ENCODE measurements at places on chromosomes 4 and X.

DNA sequence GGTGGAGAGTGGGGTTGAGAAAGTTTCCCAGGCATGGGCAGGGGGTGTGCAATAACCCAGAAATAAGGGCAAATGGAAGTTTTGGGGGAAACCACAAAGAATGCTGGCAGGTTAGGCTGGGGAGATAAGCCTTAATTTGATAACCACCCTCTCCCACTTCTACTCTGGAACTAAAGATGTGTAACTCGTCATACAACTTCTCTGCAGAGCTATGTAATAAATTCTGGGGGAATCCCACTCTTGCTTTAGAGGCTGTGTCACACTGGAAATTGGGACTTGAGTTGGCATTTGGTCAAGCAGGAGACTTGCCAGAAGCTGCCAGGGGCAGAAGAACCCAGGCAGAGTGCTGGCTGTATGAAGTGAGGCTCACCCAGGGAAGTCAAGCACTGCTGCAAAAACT lies 170.9 kb upstream of the CPEB2 start:
- DNase-seq, result peak; percentile 64

DNA sequence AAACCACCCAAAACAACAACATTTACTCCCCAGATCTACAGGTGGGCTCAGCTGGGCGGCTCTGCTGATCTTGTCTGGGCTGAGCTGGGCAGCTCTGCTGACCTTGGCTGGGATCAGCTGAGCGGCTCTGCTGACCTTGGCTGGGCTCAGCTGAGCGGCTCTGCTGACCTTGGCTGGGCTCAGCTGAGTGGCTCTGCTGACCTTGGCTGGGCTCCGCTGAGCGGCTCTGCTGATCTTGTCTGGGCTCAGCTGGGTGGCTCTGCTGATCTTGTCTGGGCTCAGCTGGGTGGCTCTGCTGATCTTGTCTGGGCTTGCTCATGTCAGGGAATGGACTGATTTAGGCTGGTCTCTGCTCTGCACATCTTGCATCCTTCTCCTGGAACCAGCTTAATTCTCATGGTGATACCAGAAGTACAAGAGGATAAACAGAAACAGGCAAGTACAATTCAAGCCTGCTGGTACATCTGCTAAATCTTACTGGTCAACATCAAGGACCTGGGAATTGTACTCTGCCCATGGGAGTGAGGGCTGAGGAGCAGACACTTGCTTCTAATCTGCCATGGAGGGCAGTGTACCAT lies 248.5 kb upstream of the PSAPL1 start:
- DNase-seq, result no peak

GRCh38 chr4:114062499-114062898 lies 83.1 kb upstream of the ARSJ start:
- no peak for DNase-seq

DNA sequence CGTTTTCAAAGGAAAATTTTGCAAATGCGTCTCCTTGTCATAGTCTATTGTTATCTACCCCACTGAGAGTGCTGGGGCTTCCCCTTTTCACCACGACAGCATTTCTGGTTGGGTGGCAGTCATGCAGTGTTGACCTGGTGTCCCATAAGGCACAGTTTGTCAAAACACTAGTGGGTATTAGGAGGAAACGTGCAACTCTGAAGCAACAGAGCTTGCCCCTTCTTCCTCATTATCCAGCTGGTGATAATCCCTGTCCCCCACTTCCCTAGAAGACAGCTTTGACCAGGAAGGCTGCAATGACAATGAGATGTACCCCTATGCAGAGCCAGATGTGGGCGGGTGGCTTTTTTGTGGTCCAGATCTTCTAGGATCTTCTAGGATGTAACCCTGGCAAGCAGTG lies 1.8 kb downstream of the TBC1D1 start:
- DNase-seq, result peak; percentile 66

DNA sequence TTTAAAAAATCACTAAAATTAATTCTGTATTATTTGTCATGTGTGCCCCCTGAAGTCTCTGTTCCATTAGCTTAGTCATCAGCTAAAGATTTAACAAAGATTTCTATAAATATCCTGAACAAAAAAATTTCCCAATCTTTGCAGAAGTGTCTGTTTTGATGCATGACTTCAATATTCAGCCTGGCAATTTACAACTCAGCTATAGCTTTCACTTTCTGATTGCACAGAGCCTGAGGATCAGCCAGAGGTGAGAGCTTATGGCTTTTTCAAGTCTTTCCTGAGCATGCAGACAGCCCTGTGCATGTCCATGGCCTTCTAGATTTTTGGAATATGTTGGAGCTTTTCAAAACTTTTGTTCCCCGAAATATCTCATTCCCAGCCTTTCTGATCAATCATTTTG lies 420.1 kb downstream of the ZNF674 start:
- DNase-seq, result peak; percentile 20

GRCh38 chr4:24722026-24722568 lies 73.3 kb upstream of the SOD3 start:
- no peak for DNase-seq

- DNase-seq, result no peak
These were observed 9.4 kb downstream of the PLCXD1 start for GRCh38 chrX:290476-291166.

DNA sequence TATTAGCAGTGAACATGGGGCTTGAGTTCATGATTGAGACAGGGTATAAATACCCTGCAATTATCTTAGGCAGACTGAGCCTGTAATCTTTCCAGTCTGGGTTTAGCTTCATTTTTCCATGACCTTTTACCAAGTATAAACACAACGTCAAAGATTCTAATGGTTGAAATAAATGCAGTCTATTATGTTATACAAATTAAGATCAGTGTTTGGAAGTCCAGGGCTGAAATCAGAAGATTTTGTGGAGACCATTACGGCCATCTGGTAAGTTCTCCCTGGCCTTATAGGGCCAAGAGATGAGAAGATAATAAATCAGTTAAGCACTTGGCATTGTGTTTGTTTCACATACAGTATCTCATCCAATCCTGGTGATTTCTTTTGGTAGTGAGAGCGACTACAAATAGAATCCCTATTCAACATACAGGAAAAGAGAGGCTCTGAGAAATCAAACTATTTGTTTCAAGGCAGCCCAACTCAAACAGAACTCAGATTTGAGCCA lies 425.8 kb downstream of the PACRGL start:
- DNase-seq, result no peak

GRCh38 chrX:13511944-13512330 lies 57.5 kb upstream of the EGFL6 start:
- DNase-seq, result no peak

- DNase-seq, result peak; percentile 55
These were observed 20.3 kb upstream of the PAPSS1 start for GRCh38 chr4:107740381-107740780.

GRCh38 chr4:65023081-65023480 lies 613.8 kb upstream of the TECRL start:
- peak; percentile 79 for DNase-seq

GRCh38 chr4:70712604-70713452 lies 8.9 kb upstream of the RUFY3 start:
- no peak for DNase-seq

GRCh38 chr4:3422241-3422801 lies 19.4 kb upstream of the HGFAC start:
- DNase-seq, result no peak

DNA sequence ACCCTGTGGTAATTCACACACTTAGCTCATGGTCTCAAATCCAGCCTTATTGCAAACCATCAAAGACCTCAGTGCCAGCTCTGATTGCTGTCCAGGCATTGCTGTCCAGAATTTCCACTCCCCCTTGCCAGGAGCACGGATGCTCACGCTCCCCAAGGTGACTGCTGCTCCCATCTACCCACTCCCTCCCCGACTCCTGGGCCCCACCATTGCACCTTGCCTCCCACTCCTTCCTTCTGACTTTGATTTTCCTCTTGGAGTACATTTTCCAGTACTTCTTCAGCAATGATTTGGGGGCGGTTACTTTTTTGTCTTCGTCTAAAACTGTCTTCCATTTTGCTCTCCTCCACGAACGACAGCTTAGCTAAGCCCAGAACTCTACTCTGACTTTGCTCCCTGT lies 11.5 kb downstream of the ZFYVE28 start:
- DNase-seq, result no peak
